ENCODE measurements at places on chromosomes 2 and 18.
A peak's percentile ranks its signal among the peaks of the same experiment; 100 is the strongest.

GRCh38 chr2:198127627-198128026, 323.2 kb downstream of the PLCL1 start:
- peak; percentile 6 for DNase-seq

- DNase-seq: no peak
These were observed 185.1 kb upstream of the LHCGR start for GRCh38 chr2:48940606-48941005.

DNA sequence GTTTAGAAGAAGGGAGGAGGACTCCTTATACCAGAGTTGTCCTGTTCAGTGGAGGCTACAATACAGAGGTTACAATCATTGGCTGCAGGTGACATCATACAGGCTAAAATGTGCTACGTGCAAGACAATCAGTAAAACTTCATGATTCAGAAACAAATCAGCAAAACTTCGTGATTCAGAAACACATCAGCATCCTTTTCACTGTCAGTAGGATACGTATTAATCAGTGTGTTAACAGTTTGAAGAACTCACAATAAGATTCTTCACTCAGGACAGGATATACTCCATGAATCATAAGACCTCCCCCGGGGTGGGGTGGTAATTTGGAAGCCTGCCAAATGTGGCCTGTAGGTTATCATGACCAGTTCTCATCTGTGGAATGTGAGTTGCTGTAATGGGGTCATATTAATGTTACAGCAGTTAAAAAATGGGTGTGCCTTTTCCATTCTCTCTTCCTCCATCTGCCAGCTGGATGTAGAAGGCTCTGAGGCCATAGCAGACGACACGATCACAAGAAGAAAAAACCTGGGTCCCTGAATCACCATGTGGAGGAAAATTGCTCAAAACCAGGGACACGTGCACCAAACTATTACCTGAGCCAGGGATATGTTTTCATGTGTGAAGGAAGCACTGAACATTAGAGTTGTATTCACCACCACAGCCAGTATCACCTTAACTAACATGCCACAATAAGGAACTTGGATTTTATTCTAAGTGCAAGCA, 134.8 kb upstream of the CREB1 start:
- no peak for DNase-seq

DNA sequence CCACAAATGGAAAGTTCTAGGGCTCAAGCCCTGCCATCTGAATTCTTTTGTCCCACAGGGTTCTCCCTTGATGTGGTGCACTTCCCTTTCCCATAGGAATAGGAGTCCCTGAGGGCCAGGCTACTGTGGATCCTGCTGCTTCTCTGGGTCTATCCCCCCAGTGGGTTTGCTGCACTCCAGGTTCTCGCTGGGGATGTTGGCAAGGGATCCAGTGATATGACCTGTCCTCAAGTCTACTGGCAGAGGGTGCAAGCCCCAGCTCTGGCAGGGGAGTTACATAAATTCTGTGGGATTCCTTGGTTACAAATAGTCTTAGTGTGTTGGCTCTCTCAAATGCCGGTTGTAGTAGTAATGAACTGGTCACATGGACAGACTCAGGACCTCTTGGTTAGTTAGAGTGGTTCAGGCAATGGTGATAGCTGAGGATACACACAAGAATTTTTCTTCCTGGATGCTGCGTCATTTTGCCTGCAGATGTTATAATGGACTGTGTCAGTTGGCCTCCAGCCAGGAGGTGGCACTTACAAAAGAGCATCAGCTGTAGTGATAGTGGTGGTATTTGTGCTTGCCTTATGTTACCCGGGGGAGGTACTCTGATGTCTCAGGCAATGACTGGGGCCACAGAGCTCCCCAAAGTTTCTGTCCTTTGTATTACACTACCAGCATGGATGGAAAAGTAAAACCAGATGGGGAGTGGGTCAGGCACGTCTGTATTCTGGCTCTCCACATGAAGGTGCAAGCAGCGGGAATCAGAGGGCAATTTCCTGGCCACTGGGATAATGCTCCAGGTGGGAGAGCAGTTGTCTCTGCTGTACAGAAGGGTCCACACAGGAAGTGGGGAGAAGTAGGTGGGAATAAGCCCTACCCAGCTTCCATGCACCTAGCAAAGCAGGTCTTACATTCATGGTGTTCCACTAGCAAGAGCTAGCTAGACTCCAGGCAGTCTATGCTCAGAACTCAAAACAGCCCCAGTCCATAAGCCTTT, 267.9 kb downstream of the SOX11 start:
- DNase-seq: no peak

DNA sequence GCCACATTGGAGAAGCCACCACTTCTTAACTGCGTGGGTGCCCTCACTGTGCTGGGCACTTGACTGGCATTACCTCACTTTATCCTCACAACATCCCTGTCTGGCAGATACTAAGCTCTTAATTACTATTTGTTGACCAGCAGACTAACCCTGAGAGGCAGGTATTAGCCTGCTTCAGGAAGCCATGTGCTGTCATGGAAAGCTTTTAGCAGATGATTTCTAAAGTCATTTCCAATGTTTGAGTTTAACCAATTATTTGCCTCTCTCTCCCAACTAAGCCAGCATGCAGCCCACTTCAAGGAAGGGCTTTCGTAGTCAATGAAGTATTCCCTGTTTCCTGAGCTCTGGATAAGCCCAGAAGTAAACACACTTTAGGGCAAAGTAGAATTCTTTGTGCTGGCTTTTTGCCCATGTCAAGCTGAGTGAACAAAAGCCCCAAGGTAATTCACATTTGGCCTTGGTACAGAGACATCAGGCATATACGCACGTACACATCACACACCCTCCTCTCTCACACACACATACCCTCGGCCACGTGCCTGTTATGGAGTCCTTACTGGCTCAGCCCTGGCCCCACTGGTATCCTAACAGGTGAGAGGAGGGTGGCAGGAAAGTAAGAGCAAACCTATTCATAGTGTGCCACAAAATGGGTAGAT, 108.6 kb downstream of the C1D start:
- no peak for DNase-seq

GRCh38 chr2:235501673-235502031, 7.8 kb downstream of the AGAP1 start:
- DNase-seq: no peak

DNA sequence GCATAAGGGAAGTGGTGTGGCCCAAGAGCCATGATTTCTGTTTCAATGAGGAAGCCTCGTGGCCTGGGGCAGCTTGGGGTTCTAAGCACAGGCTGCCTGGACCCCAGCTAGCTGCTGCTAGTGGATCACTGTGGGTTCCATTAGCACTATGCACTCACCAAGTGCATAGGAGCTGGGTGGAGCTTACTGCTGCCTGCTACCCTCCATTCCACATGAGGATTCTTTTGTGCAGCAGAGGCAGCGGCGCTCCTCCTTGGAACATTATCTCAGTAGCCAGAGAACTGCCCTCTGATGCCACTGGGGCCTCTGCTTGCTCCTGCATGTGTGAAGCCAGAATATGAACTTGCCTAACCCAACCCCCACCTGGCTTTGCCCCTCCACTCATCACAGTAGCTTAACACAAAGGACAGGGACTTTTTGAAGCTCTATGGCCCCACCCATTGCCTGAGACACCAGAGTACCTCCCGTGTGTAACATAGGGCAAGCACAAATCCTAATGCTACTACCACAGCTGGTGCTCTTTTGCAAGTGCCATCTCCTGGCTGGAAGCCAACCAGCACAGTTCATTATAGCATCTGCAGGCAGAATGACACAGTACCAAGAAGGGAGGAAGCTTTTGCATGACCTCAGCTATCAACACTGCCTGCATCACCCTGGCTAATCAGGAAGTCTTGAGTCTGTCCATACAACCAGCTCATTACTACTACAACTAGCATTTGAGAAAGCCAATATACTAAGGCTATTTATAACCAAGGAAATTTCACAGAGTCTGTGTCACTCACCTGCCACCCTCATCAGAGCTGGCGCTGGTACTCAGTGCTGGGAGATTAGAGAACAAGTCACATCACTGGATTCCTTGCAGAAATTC, 297.0 kb upstream of the GULP1 start:
- DNase-seq: no peak

DNA sequence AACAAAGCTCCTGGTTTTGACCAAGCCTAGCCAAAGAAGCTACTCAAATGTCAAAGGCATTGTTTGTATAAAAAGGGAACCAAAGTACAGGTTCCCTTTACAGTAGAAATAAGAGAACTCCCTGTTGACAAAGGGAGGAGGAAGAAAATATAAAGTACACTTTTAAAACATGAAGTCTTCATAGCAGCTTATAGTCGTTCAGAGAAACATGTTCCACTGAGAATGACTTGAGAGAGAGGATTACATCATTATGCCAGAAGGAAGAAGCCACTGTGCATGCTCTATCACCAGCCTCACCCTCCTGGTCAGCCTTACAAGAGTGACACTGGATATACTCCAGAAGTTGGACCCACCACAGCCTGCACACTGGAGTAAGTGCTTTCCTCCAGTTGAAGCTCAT, 2.5 kb upstream of the DHRS9 start:
- DNase-seq: no peak

- DNase-seq: no peak
These were observed 123.2 kb downstream of the TMEM17 start for GRCh38 chr2:62382757-62383156.

- DNase-seq: no peak
These were observed 441.0 kb downstream of the CPS1 start for GRCh38 chr2:210997373-210997772.

- DNase-seq: no peak
These were observed 33.9 kb downstream of the ACOXL start for GRCh38 chr2:110766291-110766690.

DNA sequence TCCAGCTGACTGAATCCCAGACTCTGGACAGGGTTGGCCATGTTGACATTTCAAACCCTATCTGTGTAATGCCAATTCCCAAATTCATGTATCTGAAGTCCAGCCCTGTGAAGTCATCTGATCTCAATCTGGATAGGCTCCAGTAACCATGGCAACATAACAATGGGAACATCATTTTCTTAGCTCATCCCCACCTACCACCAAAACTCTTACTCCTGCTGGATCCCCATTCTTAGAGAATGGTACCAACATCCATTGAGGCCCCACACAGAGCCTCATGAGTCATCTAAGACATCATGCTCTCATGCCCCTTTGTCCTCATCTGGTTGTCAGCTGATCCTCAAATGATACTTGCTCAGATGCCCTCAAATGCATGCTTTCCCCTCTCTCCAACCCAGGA, 58.9 kb upstream of the TEX51 start:
- no peak for DNase-seq

- DNase-seq: no peak
These were observed 50.3 kb downstream of the INHBB start for GRCh38 chr2:120396013-120396860.

DNA sequence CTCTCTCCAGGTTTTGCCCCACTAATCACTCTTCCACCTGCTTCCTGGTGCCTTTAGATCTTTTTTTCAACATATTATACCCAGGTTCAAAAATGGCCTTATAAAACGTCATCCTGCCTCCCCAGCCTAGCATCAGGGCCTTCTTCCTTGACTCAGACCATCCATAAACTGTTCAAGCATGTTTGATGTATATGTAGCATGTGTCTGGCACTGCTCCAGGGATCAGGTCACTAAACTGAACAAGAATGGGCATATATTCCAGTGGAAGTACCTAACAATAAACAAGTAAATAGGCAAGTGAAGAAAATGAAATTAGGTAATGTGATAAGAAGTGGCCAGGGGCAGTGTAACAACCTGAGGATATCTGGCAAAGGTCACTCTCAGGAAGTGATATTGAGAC, 141.2 kb downstream of the TRIB2 start:
- no peak for DNase-seq

DNA sequence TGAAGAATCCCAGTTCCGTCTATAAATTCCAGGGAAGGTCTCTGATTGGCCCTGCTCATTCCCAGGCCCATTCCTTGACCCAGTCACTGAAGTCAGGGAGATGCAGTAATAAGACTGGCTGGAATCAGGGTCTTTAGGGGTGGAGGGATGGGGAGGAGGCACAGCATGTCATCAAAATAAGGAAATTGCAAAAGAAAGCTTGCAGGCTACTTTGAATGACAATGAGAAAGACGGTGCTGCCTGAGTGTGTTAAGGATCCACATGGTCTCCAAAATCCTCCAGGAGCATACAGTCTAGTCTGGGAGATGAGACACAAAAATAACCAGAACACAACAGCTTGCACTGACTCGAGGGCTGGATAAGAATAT, 2.0 kb upstream of the DES start:
- DNase-seq: no peak

DNA sequence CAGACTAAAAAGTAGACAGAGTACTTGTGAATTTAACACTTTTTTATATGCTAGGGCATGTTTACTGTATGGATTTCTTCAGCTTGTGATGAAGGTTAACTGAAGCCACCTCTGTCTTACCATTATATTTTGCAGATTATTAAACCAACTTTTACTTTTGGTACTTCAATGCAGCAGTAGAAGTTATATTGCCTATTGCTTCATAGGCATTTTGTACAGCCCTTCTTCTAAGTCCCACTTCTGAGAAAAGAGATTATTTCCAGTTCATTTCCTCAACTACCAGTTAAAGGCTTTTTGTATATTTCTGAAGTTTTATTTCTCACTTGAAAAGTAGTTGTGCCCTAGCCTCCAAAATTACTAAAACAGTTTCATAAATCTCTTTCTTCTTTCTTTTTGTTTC, 256.4 kb upstream of the FBXO11 start:
- no peak for DNase-seq

DNA sequence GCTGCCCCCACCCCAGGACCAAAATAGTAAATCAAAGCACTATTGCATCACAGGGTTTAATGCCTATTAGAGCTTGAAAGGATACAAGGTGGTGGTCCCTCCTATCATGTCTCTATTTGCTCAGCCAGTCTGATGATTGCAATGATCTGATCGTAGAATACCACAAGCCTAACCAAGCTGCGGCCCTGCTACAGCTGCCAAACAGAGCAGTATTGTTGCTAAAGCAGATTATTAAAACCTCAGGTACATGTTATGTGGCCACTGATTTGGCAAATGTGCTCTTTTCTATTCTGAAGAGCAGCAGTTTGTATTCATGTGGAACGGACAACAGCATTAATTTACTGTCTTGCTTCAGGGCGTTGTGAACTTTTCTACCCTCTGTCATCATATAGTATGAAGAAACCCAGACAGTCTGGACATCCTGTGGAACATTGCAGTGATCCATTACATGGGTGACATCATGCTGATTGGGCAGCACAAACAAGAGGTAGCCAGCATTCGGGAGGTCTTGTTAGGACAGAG, 8.4 kb upstream of the VAPA start:
- DNase-seq: no peak

GRCh38 chr2:42569116-42569711, 782 bp downstream of the MTA3 start:
- DNase-seq: peak; percentile 23

DNA sequence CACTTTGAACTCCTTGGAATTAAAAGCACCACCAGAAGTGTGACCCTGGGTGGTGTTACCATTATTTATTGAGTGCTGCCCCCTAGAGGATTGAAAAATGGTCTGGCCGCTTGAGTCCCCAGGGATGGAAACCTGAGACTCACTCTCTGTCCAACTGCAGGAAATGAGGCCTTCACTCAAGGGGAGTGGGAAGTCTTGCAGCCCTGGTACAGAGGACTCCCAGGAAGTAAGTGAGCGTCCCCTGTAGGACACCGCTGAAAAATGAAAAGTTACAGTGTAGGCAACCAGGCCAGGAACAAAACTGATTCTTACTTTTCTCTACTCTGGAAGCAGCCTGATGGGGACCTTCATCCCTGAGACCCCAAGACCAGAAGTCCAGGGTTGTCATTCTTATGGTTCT, 2.2 kb upstream of the NRP2 start:
- peak; percentile 18 for DNase-seq

GRCh38 chr2:145652036-145652435, 1132.1 kb upstream of the ZEB2 start:
- DNase-seq: no peak

All from GM06990 (cell line).